Sigmoid colon (tissue), 7 donors: ENCODE measurements at places on chromosomes 7 and 10.

DNA sequence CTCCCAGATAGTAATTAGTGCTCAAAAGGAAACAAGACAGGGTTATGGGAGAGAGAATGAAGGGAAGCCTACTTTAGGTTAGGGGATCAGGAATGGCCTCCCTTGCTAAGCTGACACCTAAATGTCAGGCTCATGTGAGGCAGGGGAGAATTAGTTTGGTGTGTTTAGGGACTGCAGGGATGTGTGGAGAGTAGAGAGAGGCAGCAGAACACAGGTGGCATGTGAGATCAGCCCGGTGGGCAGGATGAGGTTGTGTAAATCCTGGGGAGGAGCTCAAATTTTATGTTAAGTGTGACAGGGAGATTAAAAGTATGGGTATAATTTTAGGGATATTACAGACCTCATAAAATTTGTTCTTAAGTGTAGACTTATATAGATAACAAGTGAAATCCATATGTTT lies 56.2 kb upstream of the ZNF438 start:
- DNase-seq = no peak

DNA sequence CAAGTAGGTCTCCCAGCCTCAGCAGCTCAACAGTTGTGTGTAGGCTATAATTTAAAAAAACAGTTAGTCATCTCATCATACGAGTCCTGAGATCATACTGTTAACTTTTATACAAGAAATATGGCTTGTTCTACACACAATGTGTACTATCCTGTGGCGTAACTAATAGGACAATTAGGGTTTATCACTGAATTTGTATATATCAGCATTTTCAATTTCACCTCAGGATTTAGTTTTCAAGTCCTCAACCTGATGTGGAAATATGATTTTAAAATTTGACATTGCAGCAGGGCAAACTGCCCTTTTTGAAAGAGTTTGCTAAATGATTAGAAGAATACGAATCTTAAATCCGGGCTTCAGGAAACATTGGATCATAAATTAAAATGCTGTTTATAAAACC lies 237.2 kb upstream of the CTBP2 start:
- no peak for DNase-seq

DNA sequence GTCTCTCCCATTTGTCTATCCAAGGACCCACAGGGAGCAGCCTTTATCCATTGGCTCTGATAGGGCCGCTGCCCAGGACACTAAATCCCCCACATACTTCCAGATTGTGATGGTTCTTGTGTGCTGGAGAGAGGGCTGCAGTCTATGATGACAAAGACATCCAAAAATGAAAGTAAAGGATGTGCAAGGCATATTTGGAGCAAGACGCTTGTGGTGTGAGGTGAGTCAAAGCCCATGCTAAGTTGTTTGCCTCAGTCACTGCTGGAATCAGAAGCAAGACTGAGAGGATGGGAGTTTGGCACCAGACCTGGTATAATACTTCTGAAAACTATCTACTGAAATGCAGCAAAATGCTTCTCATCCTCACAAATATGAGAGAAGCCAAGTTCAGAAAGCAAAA lies 22.7 kb downstream of the ZNF22 start:
- DNase-seq = no peak

GRCh38 chr7:40723829-40724228 lies 589.0 kb downstream of the SUGCT start:
- DNase-seq = no peak

DNA sequence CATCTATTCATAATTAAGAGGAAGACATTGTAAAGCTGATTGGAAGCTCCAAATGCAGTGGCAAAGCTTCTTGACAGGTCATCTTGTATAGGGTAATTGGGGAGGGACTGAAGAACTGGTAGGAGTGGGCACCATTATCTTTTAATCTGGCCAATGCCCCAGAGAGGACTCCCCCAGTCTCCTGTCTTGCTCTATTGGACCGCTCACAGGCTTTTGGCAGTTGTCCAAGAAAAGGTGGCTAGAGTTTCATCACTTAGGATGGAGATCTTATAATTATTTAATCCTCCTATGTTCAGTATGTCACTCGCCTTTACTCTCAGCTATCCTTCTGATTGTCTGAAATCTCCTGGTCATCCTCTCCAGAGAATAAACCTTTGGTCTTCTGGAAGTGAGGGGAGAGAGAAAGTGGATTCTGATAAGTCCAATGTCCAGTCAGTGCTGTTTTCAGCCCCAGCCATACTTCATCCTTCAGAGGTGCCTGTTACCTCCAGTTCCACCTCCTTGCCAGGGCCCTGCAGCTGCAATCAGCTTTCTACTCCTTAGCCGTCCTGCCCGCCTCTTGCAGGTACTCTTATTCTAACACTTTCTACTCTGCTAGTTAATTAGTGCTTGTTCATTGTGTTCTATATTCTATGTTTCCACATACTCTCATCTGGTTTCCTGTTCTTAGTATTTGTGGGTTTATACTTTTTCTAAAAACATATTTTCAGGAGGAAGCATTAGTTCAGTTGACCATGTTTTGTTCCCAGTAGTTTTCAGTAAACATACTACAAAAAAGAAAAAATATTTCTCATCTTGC lies 241.6 kb downstream of the NSUN6 start:
- DNase-seq = no peak

DNA sequence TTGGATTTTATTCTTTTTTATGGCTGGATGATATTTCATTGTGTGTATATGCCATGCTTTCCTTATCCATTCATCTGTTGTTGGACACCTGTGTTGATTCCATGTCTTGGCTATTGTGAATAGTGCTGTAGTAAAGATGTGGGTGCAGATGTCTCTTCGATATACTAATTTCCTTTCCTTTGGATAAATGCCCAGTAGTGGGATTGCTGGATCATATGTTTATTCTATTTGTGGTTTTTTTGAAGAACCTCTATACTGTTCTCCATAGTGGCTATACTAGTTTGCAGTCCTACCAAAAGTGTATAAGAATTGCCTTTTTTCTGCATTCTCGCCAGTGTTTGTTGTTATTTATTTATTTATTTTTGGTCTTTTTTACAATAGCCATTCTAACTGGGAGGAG lies 159.8 kb downstream of the WNT2 start:
- no peak for DNase-seq

GRCh38 chr7:116045532-116045931 lies 15.0 kb upstream of the TFEC start:
- no peak for DNase-seq

GRCh38 chr7:134763960-134764359 lies 15.5 kb upstream of the CALD1 start:
- no peak for DNase-seq

DNA sequence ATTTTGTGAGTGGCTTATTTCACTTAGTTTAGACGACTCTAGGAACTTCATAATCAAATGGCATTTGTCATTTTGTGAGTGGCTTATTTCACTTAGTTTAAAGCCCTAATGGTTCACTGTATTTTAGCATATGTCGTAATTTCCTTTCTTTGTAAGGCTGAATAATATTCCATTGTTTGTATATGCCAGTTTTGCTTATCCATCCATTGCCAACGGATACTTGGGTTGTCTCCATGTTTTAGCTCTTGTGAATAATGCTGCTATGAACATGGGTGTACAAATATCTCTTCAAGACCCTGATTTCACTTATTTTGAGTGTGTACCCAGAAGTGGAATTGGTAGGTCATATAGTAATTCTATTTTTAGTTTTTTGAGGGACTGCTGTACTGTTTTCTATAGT lies 31.8 kb downstream of the DOCK1 start:
- DNase-seq = no peak

- DNase-seq = no peak
Measured at GRCh38 chr10:111077785-111078504, 1.1 kb downstream of the ADRA2A start.

GRCh38 chr7:2817456-2817855 lies 26.7 kb downstream of the GNA12 start:
- peak; percentile 41 for DNase-seq

GRCh38 chr10:114577133-114577532 lies 80.9 kb downstream of the ABLIM1 start:
- DNase-seq = no peak

DNA sequence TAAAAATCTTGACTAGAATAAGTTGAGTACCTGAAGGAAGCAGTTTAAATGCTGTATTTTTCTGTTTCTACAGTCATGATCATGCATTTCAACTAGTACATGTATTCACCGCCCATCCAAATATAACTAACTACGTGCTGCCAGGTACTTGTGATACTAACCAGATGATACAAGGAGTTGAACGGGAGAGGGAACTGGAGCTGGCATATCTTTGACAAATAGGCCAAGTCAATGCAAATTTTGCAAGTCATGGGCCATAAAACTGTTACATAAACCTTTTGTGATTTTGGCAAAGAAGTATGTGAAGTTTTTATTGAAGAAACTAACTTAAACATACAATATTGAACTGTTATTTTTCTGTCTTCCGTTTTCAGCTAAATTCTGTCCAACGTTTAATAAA lies 14.5 kb downstream of the NUP42 start:
- DNase-seq = no peak

DNA sequence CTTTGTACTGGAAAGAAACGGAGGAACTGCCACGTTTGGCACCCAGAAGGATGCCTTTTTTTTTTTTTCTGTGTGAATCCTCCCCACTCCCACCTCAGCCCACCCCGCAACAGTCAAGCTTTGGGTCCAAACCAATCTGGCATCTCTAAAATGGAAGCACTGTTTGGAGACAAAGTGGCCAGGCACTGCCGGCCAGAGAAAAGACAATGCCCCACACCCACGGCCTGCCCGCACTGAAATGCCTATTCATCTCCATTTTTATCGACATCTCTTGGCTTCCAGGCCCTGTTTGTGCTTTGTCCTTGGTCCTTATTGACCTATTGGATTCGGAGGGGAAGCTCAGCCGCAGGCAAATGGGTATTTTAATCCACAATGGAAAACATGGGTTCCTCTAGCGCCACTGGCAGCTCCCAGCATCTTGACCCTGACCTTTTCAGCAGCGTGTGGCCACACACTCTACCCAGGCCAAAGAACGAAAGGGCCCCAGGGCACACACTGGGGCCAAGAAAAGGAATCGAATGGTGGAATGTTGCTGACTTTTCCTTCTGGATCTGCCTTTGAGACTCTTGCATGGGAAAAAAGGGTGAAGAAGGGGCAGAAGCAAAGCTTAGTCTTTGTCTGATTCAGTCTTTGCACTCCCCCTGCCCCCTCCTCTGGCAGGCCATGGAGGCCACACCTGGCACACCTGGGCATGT lies 162.6 kb upstream of the CDCA7L start:
- DNase-seq = no peak

DNA sequence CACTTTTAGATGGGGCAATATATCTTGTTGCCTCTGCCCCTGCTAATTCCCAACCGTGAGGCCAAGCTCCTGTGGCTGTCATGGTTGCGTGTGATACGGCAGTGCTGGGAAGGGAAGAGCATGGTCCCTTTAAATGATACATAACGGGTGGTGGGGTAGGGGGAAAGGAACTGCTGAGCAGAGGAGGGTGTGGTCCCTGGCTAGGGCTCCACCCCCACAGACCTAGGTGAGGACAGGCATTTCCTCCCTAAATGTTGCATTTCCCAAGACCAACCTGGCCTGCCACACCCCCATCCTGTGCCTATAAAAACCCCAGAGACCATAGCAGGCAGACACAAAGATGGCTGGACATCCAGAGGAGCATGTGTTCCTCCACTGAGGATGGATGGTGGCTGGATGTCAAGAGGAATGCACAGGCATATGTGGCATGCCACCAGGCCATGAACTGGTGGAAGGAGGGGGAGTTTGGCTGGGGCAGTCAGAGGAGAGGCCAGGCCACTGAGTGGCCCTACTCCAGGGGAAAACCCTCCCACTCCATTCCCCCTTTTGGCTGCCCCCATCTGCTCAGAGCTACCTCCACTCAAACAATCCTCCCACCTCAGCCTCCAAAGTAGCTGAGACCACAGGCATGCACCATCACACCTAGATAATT lies 104.0 kb downstream of the PLXDC2 start:
- no peak for DNase-seq

- no peak for DNase-seq
Measured at GRCh38 chr10:18786478-18786877, 127.2 kb downstream of the ARL5B start.

DNA sequence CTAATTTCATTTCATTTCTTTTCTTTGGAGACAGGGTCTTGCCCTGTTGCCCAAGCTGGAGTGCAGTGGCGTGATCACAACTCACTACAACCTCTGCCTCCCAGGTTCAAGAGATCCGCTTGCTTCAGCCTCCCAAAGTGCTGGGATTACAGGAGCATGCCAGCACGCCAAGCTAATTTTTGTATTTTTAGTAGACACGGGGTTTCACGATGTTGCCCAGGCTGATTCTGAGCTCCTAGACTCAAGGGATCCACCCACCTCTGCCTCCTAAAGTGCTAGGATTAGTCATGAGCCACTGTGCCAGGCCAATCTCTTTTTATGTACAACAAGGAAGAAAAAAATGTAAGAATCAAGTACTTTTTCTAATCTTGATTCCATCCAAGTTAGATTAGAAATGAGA lies 10.7 kb upstream of the KMT2E start:
- peak; percentile 77 for DNase-seq

GRCh38 chr7:48611993-48612392 lies 312.4 kb upstream of the CDC14C start:
- DNase-seq = no peak

GRCh38 chr10:23376229-23376655 lies 31.6 kb upstream of the C10orf67 start:
- DNase-seq = no peak
